NCI-H187 treated with DMSO at 0.1 percent for 48 hours (cell line): ENCODE measurements at places on chromosomes 3 and 15.

- no peak for DNase-seq
These were observed 19.0 kb downstream of the EDC3 start for GRCh38 chr15:74676801-74677200.

- DNase-seq: peak; percentile 41
These were observed 188.6 kb downstream of the SHQ1 start for GRCh38 chr3:72659596-72659995.

DNA sequence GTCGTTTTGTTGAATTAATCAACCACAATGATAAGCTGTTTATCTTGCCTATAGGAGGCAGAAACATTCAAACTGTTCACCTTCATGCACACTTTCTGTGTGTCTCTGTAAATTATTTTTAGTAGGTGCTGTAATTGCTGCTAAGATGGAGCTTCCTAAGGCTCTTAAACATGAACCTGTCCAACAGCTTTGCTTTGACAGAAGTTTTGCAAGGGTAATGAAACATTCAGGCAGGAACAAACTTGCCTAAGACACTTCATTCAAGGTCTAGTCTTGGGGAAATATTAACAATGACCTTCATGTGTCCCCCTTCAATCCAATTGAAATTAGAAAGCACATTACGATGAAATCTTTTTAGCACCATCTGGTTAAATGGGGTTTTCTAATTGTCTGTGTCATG is 156.1 kb downstream of the DIPK2A start:
- no peak for DNase-seq

- DNase-seq: no peak
These were observed 32.4 kb upstream of the SNX4 start for GRCh38 chr3:125552401-125552800.

DNA sequence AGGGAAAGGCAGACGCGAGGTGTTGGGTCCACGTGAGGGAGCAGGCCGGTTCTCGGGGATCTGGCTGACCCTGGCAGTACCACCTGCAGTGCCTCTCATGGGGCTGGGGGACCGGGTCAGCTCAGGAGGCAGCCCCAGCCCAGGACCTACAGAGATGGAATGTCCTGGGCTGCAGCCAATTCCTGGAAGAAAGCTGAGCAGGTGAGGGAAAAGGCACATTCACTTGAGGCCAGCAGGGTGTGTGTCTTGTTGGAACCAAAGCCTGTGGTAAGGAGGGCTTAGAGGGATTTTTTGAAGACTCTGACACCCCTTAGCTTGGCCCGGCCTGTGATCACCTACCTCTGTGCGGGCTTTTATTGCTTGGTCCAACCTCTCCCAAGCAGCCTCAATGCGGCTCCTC is 15.8 kb downstream of the PLA2G4B start:
- DNase-seq: no peak

DNA sequence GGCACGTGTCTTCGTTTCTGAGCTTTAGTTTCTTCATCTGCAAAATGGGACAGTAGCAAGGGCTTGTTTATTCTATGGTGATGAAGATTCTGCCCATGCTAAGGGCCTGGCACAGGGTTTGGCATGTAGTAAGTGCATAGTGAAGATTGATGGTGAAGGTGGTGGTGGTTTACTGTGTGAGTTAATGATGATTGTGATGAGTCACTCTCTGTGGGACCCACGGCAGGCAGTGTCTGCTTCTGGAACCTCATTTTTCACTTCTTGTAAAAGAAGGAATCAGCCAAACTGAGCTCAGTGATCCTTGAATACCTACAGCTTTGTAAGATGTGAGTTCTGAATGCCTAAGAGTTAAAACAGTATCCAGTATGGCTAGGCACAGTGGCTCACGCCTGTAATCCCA is 86.2 kb upstream of the LRTM1 start:
- no peak for DNase-seq

DNA sequence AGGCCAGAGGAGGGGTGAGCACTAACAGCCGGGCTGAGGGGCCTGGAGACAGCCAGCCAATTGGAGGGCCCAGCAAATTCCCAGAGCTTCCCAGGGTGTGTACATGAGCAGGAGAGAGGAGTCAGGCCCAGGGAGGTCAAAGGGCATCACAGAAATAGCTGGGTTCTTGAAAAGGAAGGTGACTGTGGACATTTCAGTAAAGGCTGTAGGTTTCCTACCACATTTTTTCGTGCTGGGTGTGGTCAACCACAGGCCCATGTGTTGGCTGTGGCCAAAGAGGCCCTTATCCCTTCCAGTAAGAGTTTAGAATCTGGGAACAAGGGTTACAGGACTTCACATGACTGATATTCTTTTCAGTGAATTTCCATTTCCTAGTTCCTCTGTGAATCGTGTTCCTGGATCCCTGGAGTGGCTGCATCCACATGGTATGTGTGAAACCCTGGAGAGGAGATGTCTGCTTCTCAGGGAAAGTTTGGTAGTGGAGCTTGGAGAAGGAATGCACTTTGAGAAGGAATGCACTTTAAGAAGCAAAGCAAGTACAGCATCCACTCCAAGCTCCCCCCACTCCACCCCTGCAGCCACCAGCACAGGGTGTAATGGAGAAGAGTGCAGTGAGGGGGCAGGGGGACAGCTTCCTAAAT is 73.2 kb upstream of the HEG1 start:
- DNase-seq: no peak
